ENCODE measurements at places on chromosomes 3 and 15. TPM values are rescaled to one million over a fixed set of nuclear protein-coding genes. Genes with fewer than 3 reads are reported as not detected.

The LDHAL6B gene
- not detected for total RNA-seq

The CMTM8 gene
- 4.8 TPM for total RNA-seq

The CAMK1 gene
- 7.2 TPM for total RNA-seq

The IGSF10 gene
- total RNA-seq, result 0.13 TPM

The STRIT1 gene
- not detected for total RNA-seq

The KIAA1143 gene
- 36.5 TPM for total RNA-seq

The ST8SIA2 gene
- total RNA-seq, result 28.6 TPM

The ZNF660 gene
- total RNA-seq, result 1.8 TPM

The MORC1 gene
- total RNA-seq, result not detected

The DCLK3 gene
- total RNA-seq, result not detected

The SLC38A3 gene
- total RNA-seq, result 42.7 TPM

The KCNMB3 gene
- 1.9 TPM for total RNA-seq

The CHRNA3 gene
- not detected for total RNA-seq

The PP2D1 gene
- not detected for total RNA-seq

The GOLGA8G gene
- total RNA-seq, result not detected

The GABRB3 gene
- not detected for total RNA-seq

The CISH gene
- 0.35 TPM for total RNA-seq

The CDCP1 gene
- 2.7 TPM for total RNA-seq

The HCN4 gene
- not detected for total RNA-seq

The SLC33A1 gene
- 31.6 TPM for total RNA-seq

The HACD2 gene
- 17.3 TPM for total RNA-seq

The ECE2 gene
- total RNA-seq, result not detected

The DPPA4 gene
- not detected for total RNA-seq

The NR1I2 gene
- total RNA-seq, result not detected

The SYNM gene
- total RNA-seq, result 4.0 TPM

The COL8A1 gene
- 34.9 TPM for total RNA-seq

The PLSCR4 gene
- total RNA-seq, result 8.5 TPM

The ZNF620 gene
- total RNA-seq, result 0.37 TPM

The RBPMS2 gene
- total RNA-seq, result not detected

The ADAMTS9 gene
- total RNA-seq, result 1.0 TPM

The SLC26A6 gene
- total RNA-seq, result 18.0 TPM

The CELSR3 gene
- 3.2 TPM for total RNA-seq

The GOLGA8N gene
- total RNA-seq, result 47.5 TPM

The ITIH1 gene
- total RNA-seq, result not detected

The RAD51 gene
- 0.94 TPM for total RNA-seq

The FBXO40 gene
- total RNA-seq, result 0.83 TPM

The PRRT3 gene
- 1.1 TPM for total RNA-seq

The CCR3 gene
- not detected for total RNA-seq

The XIRP1 gene
- 142 TPM for total RNA-seq

The DGKG gene
- total RNA-seq, result 4.3 TPM

The RBP2 gene
- 0.78 TPM for total RNA-seq

The ATOSA gene
- 34.8 TPM for total RNA-seq

The GOLGA8R gene
- total RNA-seq, result 1.4 TPM

The FRMD5 gene
- 2.2 TPM for total RNA-seq

The SERPINI1 gene
- total RNA-seq, result 1.6 TPM

The ROBO2 gene
- not detected for total RNA-seq

The TLR9 gene
- not detected for total RNA-seq

The BDH1 gene
- 0.26 TPM for total RNA-seq

The TPM1 gene
- 4,103 TPM for total RNA-seq

The LRRFIP2 gene
- total RNA-seq, result 64.0 TPM

The P2RY13 gene
- not detected for total RNA-seq

The SLC12A1 gene
- not detected for total RNA-seq
